CD8-positive, alpha-beta memory T cell (primary cell): ENCODE measurements at places on chromosomes 2 and 18.
A peak's percentile ranks its signal among the peaks of the same experiment; 100 is the strongest.

DNA sequence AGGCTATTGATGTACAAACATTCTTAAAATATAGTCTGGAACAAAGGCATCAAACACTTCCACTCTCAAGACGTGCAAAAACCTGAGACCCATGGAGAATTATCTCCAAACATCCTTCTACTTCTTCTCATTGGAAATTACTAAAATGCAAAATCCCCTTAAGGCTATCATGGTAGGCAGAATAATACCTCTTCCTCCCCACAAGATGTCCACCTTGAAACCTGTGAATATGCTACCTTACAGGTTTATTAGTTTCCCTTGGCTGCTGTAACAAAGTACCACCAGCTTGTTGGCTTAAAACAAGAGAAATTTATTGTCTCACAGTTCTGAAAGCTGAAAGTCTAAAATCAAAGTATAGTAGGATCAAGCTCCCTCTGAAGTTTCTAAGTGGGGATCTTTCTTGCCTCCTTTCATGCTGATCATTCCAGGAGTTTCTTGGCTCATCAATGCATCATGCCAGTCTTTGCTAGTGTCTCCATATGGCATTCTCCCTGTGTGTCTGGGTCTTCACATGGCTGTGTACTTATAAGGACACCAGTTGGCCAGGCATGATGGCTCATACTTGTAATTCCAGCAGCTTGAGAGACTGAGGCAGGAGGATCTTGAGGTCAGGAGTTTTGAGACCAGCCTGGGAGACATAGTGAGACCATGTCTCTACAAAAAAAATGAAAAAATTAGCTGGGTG, 163.7 kb upstream of the NCK2 start:
- DNase-seq, result no peak

GRCh38 chr2:167555098-167555720, 666.9 kb downstream of the XIRP2 start:
- DNase-seq, result no peak

DNA sequence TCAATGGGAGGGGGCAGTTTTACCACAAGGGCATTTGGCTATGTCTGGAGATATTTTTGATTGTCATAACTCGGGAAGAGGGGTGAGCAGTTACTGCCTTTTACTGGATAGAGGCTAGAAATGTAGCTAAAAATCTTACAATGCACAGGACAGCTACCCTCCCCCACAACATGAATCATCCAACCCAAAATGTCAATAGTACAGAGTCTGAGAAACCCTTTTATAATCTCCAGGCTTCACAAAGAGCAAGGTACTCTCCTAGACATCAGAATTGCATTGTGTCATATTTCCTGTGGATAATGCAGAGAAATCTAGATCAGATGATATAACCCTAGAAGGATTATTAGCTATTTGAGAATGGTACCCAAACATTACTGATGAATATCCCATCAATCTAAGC, 277.1 kb upstream of the NRP2 start:
- DNase-seq, result no peak

DNA sequence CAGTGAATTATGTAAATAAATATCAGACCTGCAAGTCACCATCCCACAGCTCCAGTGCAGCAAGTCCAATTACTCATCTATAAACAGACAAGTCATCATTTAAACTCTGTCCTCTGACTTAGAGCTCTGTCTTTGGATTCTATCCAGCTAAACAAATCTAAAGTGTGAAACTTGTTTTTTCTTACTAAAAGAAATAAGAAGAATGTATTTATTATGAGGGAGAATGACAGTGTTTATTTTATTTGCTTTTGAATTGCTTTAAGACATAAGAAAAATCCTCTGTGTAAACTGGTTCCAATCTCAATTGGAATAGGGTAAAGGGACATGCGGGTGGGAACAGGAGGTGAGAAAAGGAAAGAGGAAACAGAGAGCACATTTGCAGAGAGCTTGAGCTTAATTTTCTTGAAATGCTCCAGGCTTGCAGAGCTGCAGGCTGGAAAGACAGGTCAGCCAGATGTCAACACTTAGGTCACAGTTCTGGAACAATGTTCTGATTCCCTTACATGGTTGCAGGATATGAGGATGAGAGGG, 355.8 kb downstream of the MEIS1 start:
- no peak for DNase-seq

GRCh38 chr2:113910967-113911678, 21.2 kb downstream of the ACTR3 start:
- DNase-seq, result no peak

GRCh38 chr2:190534310-190535120, at the start of gene NEMP2:
Gene NEMP2, minus strand, starts transcription at chr2:190534722. Its CDS starts 67 bp downstream, at chr2:190534655.
- peak; percentile 80 for DNase-seq

DNA sequence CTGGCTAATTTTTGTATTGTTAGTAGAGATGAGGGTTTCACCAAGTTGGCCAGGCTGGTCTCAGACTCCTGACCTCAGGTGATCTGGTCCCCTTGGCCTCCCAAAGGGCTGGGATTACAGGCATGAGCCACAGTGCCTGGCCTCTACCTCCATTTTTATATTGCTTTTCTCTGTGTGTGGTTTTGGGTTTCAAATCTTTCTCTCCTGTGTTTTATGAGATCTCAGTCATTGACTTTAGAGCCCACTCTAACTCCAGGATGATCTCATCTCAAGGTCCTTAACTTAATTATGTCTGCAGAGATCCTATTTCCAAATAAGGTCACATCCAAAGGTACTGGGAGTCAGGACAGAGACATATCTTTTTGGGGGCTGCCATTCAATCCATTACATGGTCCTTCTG, 24.7 kb downstream of the ARL4C start:
- no peak for DNase-seq

- DNase-seq, result no peak
Measured at GRCh38 chr2:237487496-237487895, 445 bp downstream of the MLPH start.

GRCh38 chr2:53913721-53914120, 54.0 kb upstream of the GPR75 start:
- no peak for DNase-seq

- DNase-seq, result no peak
Measured at GRCh38 chr2:241855245-241855887, 3.3 kb downstream of the PDCD1 start.

DNA sequence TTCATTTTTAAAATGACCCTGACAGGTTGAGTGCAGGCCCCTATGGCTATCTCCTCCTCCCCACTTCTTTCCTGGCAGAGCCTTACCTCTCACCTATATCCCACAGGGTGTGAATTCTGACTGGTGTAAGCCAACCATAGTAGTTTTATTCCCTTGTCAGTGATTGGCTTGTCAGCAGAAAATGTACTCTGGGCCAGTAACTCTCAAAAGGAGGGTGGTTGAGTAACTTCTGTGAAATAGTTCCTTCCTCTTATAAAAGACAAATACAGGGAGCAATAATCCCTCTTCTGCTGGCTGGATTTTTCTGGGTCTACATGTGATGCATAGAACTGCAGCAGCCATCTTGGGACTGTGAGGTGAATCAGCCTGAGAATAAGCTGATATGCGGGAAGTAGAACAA, 83.4 kb downstream of the RAPH1 start:
- no peak for DNase-seq

GRCh38 chr2:58186501-58186900, 54.6 kb downstream of the FANCL start:
- DNase-seq, result no peak

DNA sequence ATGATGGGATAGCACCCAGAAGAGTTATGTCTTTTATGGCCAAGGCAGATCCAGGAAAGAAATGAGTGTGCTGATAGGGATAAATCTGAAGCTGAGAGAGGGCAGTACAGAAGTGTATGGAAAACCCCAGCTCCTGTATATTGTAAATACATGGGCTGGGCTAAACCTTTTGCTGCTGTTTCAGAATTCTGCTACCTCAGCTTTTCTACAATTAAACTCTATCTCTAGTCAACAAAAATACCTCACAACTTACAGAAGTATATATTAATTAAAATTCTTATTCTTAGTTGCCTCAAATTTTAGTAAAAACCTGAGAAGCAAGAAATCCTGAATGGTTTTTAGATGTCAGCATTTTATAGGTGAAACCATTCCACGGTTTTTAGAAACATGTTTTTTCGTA, 889.5 kb upstream of the NXPH2 start:
- DNase-seq, result no peak

DNA sequence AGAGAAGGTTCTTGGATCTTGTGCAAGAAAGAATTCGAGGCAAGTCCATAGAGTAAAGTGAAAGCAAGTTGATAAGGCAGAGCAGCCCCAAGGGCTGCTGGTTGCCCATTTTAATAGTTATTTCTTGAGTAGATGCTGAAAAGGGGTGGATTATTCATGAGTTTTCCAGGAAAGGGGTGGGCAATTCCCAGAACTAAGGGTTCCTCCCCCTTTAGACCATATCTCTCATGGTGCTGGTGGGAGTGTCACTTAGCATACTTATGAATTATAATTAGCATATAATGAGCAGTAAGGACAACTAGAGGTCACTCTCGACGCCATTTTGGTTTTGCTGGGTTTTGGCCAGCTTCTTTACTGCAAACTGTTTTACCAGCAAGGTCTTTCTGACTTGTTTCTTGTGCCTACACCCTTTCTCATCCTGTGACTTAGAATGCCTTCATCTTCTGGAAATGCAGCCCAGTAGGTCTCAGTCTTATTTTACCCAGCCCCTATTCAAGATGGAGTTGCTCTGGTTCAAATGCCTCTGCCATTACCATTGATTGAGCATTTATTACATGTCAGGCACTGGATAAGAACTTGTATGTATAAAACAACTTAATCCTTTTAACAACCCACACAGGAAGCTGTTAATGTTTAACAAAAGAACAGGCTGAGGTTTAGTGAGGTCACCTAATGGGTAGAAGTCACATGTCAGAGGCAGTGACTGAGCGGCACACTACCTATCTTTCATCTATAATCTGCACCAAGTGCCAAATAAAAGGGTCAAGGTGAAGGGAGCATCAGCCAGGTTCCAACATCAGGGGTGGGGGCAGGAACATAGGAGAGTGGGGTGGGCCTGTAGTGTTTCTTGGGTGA, 250.9 kb downstream of the ICOS start:
- no peak for DNase-seq
